Diencephalon (tissue), 1 donor: ENCODE measurements at places on chromosomes 6 and 20. TPM values are rescaled to one million over a fixed set of nuclear protein-coding genes. Genes with fewer than 3 reads are reported as not detected.

Gene TDRD6
- total RNA-seq: 0.46 TPM

Gene SPATS1
- total RNA-seq: 1.2 TPM

Gene PPP1R14C
- 35.5 TPM for total RNA-seq

Gene CHRNA4
- total RNA-seq: 26.5 TPM

Gene PTCRA
- not detected for total RNA-seq

Gene HLA-G
- total RNA-seq: not detected

Gene PRSS35
- 3.7 TPM for total RNA-seq

Gene DEF6
- 2.1 TPM for total RNA-seq

Gene MTCH1
- total RNA-seq: 201 TPM

Gene TCP11
- 0.23 TPM for total RNA-seq
